ENCODE measurements at places on chromosomes 7 and 10.

GRCh38 chr7:94012746-94013145 lies 8.6 kb upstream of the BET1 start:
- DNase-seq: no peak

- no peak for DNase-seq
Measured at GRCh38 chr10:76572021-76572420, 1065.6 kb downstream of the KCNMA1 start.

DNA sequence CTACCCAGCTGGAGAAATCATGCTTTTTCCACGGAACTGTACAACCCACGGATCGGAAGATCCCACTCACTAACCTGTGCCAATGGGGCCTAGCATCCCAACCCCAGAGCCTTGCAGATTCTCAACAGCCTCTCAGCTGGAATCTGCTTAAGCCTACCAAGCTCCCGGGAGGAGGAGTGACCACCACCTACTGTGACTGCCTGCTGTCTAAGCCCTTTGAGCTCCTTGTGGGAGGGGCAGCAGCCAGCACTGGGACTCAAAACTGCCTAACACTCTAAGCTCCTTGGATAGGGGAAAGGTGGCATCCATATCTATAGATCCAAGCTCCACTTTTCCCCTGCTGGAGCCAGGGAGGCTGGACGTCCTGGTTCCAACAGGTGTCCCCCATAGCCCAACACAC lies 254.4 kb upstream of the CNTNAP2 start:
- DNase-seq: no peak

GRCh38 chr10:117669122-117669521 lies 126.6 kb downstream of the EMX2 start:
- DNase-seq: no peak

DNA sequence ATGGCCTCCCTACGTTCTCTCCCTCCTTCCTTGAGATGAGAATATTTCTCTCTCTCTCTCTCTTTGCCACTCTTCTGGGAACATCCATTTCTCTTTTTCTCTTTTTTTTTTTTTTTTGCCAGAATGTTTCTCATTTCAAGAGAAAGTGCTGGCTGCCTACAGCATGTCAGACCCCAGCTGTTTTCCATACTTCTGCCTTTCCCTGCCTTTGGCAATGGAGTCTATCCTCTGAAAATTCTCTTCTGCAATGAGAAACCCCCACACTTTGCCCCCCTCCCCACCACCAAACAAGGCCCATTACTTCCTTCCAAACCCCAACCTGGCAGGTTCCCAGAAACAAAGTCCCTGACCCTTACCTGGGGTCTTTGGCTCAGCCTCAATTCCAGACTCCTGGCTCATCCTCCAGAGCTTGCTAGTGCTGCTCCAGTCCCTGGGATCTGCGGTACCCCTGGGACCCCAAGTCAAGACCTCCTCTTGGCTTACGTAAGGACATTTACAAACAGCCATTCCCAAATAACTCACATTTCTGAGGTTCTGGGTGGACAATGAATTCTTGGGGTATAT lies 17.4 kb upstream of the CCL26 start:
- no peak for DNase-seq

All from activated naive CD4-positive, alpha-beta T cell treated with anti-CD3 and anti-CD28 coated beads for 36 hours (primary cell).